Activated naive CD8-positive, alpha-beta T cell treated with anti-CD3 and anti-CD28 coated beads, Interleukin-2, amount 10 ng/mL, durations not matched to agents 7 days and 5 days (primary cell): ENCODE measurements at places on chromosomes 4 and X.
A peak's percentile ranks its signal among the peaks of the same experiment; 100 is the strongest.

DNA sequence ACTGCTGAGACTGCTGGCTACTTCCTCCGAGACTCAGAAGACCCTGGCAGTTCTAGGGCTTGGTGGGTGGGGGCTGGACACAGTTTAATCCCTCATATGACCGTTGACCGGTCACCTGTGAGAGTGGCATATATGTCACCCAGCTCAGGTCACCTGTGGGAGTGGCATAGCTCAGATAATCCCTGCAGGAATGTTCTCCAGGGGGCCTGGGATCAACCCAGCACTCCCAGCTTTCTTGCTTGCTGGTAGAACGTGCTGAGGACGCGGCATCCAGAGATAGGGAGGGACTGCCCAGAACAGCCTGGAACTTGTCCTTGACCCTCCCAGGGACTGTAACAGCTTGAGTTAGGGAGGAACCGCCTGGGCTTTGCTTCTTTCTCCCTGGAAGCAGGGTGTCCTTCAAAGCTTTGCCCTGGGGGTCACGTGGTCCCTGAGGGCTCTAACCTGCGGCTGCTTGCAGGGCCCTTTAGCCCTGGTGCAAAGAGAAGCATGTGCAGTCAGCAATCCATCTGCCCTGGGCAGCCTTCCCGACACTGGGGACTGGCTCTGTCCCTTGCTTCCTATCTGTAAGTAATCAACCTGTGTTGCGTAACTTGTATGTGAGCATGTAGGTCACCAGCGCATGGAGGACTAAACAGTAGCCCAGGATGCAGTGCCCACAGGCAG, 55.3 kb downstream of the ZFYVE28 start:
- no peak for DNase-seq

DNA sequence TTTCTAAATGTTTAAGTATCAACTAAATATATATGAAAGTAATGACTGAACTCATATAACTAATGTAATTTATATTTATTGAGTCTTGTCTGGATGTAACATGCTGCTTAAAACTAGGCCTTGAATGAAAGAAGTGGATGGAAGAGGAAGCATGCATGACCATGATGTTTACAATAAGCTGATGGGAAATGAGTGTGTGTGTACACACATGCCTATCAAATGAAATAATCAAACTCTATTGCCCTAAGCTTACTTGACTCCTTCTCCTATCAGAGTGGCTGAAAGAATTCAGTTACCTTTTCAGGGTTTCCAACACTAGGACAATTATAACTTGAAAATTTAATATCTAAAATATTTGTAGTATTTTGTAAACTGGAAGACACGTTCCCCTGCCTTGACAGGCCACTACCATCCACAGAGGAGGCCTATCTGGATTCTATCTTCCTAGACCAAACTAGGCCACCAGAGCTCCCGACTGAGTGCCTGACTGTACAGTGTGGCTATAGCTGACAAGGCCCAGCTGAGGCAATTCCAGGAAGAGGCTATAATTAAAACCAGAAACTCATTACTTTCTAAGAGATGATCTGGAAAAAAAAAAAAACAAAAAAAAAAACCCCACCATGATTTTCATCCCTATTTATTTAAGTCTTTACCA, 7.6 kb downstream of the ARSJ start:
- no peak for DNase-seq

DNA sequence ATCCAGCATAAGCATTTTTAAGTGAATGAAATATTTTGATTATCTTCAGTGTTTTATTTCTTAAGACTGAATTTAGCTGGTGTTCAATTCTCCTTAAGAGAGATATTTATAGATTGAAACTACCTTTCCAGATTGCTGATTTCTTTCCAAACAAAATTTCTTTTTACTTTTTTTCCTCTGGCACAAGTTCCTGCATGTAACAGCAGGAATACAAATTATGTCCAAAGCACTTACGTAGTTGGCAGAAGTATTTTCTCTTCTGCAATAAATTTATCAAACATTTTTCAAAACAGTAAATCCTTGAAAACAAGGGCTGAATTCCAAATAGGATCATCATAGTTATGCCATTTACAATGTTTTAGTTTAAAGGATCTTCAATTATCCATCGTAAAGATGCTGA, 412.6 kb downstream of the IQCM start:
- DNase-seq = no peak

DNA sequence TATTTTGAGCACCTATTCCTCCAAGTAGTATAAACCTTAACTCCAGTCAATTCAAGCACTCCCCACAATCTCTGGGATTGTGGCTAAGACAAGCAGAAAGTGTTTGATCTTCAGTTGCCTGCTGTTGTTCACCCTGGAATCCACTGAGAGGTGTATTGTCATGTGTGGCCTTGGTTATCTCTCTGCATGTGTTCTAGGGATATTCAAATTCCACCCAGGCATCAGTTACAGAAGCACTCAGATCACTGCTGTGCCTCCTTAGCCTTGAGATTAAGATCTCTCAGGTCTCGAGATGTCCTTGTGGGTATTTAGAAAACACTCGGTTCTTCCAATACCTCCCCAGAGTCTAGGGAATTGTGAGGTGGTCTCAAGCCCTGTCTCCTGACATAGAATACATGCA, 213.3 kb downstream of the SMARCA1 start:
- DNase-seq = no peak

GRCh38 chr4:52715914-52716313, 35.3 kb downstream of the ERVMER34-1 start:
- DNase-seq = no peak

DNA sequence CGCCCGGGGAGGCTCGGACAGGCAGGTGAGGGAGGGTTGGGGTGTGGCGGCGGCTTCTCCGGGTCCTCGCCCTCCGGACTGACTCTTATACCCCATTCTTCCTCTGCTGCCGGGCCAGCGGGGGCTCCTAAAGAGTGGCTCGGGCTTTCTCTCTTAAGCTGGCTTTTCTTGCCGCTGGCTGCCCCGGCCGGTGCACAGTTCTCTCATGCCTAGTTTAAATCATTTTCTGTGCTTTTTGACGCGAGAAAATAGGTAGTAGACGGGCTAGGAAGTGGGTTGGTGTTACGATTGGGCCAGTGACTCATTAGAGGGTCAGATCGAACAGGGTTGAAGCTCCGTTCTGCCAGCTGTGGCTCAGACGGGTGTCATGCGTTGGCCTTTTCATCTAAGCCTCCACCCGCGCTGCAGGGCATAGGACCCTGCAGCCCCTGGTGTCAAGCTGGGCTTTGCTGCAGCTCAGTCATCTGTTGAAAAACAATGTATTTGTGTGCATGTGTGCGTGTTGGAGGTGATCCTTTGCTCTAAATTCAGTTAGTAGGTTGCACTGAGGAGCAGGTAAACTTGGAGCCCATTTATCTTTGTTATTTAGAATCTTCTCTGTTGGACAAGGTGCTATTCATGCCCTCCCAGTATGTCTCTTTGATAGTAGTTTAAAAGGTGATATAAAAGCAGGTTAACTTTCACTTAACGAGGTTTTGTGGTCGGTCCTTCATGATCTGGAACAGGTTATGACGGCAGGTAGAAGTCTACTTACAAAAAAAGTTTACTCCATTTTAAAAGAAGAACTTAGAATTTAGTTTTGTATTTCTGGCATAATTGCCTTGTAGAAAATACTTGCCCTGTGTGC, 802 bp downstream of the BMP2K start:
- DNase-seq = peak; percentile 61
